ENCODE measurements at places on chromosomes 12 and 14.

GRCh38 chr14:90547968-90548367 lies 151.1 kb downstream of the CALM1 start:
- no peak for DNase-seq

- no peak for DNase-seq
Measured at GRCh38 chr14:50022661-50023060, 93.7 kb downstream of the VCPKMT start.

DNA sequence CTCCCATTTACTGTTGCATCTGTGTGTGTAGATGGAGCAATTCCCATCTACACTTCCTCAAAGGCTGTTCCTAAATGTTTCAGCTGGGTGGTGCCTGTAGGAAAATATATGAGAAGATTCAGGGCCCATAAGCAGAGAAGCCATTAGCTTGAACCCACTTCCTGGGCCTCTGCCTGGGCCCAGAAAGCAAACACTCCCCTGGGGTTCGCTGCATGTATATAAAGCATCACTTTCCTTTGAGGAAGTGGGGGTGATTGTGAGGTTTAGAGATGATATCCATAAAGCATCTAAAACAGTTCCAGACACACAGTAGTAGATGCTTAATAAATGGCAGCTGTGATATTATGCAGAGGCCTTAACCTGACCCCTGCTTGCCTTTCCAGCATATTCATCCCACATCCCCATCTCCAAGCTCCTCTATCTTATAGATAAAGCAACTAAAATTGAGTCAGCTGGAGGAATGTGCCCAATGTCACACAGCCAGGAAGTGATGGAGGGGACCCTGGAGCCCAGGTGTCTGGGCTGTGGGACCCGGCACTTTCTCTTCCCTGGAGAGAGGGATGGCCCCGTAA lies 280.0 kb upstream of the CRY1 start:
- DNase-seq, result no peak

DNA sequence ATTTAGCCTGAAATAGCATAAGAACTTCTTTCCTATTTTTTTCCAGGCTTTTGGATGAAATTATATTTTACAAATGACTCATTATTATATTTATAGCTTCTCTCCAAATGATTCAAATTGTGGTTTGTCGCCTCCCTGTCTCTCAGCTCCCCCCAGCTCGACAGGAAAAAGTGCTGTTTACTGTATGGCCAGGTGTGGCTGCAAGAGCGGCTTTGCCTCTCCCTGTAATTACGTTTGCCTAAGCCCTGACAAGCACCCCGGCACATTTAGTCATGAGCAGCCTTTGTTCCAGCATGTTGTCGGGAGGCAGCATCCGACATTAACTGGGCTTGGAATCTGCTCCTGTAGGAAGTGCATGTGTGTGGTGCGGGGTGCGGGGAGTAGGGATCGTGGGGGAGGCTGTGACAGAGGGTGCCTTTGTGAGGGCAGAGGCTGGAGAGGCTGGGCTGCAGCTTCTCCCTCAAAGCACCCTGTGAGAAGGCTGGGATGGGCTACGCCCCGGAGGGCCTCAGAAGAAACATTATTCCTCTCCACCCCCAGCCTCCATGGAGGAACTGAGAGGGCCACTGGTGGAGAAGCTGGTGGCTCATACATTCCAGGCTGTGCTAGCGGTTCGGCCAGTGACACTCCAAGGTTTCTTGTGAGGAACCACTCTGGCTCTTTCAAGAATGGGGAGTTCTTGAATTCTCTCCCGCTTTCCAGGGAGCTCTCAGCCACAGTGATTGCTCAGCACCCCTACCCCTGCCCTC lies 42.1 kb upstream of the CTDSP2 start:
- no peak for DNase-seq

DNA sequence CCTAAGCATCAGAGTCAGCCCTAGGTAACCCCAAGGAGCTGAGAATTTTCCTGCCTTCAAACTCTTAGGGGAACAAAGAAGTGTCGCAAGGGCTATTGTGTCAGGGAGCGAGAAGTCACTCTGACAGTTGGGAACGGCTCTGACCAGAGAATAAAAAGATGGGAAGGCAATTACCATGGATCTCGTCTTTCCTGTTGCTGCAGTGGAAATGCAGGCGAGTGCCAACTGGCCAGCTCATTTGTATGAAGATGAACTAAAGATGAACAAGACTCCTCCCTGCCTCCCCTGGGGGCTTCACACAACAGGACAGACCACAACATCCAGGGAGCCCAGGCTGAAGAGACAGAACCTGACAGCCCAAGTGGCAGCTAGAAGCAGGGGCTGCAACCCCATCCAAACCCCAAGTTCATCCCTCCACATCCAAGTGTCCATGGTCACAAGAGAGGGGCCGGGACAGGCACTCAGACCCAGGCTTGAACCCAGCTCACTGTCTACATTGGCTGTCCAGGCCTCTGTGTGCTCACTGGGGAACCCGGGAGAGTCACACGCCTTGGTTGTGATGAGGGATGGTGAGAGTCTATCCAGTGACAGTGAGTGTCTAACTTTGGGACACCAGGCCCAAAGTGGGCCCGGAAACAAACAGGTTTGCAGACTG lies 322.4 kb downstream of the BCL11B start:
- no peak for DNase-seq

DNA sequence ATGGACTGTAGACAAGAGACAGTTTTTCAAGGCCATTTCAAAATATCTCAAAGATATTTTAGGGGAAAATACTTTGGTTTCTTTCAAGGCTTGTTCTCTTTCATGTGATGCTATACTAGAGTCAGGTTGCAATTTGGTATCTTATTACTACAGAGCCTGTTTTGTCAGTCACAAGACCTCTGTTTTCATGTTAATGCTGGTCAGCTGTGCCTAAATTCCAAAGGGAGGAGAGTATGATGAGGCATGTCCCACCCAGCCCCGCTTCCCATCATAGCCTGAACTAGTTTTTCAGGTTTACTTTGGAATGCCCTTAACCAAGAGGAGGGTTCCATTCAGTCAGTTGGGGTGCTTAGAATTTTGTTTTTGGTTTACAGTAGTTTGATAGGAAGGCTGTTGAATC lies 52.6 kb downstream of the GPHB5 start:
- no peak for DNase-seq

DNA sequence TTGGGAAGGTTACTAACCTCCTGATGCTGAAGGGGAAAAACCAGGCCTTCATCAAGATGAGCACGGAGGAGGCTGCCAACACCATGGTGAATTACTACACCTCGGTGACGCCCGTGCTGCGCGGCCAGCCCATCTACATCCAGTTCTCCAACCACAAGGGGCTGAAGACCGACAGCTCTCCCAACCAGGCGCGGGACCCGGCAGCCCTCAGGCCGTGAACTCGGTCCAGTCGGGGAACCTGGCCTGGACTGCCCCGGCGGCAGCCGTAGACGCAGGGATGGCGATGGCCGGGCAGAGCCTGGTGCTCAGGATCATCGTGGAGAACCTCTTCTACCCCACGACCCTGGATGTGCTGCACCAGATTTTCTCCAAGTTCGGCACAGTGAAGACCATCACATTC lies 133.0 kb upstream of the FUT8 start:
- DNase-seq, result no peak

- DNase-seq, result peak; percentile 33
Measured at GRCh38 chr12:104957719-104958000, 430 bp downstream of the SLC41A2 start.

- no peak for DNase-seq
Measured at GRCh38 chr12:122875590-122876220, 20.2 kb downstream of the VPS37B start.

DNA sequence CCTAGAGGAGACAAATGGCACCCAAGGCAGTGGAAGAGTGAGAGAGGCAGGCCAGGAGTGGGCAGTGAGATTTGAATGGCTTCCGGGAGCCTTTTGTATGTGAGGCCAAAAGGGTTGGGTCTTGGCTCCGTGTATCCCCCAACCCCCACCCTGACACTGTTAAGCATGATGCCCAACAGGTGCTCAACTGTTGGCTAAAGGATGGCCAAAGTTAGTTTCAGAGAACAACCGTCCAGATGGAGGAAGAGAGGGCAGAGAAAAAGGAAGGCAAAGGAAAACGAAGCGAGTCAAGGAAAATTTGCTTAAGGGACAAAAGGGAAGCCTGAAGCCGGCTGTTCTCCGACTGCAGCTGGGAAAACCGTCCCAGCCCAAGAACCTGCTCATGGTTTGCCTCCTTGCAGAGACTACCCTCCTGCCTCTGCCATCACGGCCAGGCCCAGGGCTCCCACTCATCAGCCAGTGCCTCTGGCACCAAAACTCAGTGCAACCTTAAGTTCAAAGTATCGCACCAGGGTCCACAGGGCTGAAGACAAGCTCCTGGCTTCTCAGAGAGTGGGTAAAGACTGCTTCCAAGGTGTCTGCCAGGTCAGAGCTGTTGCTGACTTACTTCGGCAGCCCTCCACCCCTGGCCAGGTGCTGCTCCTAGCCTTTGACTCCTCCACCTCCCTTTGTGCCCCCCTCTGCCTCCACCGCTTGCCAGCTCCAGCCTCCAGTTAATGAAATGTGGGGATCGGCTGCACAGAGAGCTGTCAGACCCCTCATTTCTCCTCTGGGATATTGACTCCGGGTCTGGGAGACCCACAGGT lies 4.2 kb upstream of the C1QL4 start:
- DNase-seq, result no peak

- DNase-seq, result no peak
Measured at GRCh38 chr12:52950553-52950952, 1.6 kb downstream of the KRT18 start.

GRCh38 chr12:91892081-91892855 lies 253.4 kb downstream of the BTG1 start:
- DNase-seq, result no peak

DNA sequence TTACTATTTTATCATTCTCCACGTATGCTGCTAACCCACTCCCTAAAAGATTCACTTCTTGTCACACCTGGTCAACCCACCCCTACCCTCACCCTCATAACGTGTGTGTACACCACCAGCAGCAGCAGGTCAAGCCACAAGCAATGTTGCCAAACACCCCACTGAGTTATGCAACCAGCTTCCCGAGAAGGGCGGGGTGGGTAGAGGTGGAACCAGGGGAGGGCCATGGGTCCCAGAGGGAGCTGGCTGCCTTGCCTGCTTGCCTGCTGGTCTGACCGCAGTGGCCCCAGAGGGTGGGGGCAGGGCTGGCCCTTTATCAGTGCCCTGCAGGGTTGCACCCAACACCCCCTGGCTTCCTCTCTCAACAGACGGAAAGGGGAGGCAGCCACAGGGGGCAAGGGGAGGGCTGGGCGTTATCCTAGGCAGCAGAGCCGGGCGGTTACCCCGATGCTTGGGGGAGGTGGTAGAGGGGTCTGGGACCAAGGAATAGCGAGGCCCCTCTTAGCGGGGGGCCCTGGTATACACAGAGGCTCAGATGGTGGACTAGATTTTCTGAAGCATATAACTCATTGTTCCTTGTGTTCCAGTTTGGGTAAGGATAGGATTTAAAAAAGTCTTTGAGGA lies 3.5 kb upstream of the NFE2 start:
- peak; percentile 44 for DNase-seq

- peak; percentile 78 for DNase-seq
Measured at GRCh38 chr12:48996794-48997718, 2.1 kb downstream of the DDN start.

GRCh38 chr12:57213058-57213715 lies 3.4 kb upstream of the NXPH4 start:
- DNase-seq, result peak; percentile 87

GRCh38 chr12:48817873-48818830 lies at the start of gene CACNB3:
Gene CACNB3 (plus strand): TSS chr12:48818496. CDS start chr12:48818930, 434 bp downstream.
- peak; percentile 72 for DNase-seq

DNA sequence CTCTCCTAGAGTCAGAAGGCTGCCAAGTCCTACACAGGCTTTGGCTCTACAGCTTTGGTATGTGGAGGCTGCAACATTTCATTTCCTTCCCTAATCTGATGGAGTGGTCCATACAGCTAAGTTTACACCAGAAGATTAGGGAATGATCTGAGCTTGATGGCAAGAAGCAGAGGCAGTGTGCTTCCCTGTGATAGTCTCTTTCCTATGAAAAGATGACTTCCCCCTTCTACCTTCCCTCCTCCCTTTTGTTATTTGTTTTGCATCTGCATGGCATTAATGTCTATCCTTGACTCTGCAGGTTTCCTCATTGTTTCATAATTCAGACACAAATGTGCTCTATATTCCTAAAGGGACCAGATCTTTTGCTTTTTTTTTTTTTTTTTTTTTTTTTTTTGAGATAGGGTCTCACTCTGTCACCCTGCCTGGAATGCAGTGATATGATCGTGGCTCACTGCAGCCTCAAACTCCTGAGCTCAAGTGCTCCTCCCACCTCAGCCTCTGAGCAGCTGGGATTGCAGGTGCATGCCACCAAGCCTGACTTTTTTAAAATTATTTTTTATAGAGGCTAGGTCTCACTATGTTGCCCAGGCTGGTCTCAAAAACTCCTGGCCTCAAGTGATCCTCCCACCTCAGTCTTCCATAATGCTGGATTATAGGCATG lies 76.3 kb downstream of the GRIP1 start:
- DNase-seq, result no peak

GRCh38 chr12:105235281-105235731 lies 668 bp downstream of the APPL2 start:
- no peak for DNase-seq

DNA sequence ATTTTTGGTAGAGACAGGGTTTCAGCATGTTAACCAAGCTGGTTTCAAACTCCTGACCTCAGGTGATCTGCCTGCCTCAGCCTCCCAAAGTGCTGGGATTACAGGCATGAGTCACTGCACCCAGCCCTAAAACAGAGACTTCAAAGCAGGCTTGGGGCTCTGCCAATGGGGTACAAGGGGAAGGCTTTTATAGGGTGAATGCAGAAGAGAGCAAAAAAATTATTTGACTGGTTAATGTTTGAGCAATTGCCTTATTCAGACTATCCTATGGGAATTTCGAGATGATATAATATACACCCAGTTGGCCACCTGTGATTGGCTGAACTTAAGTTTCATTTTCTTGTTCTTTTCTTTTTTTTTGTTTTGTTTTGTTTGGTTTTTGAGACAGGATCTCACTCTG lies 31.5 kb upstream of the ACTN1 start:
- no peak for DNase-seq

DNA sequence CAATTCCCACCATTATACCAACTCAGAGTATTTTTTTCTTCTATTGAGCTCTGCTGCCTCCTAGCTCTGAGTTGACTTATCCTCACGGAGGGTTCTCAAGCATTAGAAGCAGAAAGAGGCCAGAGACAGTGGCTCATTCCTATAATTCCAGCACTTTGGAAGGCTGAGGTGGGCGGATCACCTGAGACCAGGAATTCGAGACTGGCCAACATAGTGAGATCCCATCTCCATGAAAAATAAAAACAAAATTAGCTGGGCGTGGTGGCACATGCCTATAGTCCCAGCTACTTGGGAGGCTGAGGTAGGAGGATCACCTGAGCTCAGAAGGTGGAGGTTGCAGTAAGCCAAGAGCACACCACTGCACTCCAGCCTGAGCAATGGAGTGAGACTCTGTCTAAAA lies 21.0 kb downstream of the HPD start:
- no peak for DNase-seq

GRCh38 chr12:50936821-50937530 lies 15.4 kb upstream of the HIGD1C start:
- DNase-seq, result no peak

DNA sequence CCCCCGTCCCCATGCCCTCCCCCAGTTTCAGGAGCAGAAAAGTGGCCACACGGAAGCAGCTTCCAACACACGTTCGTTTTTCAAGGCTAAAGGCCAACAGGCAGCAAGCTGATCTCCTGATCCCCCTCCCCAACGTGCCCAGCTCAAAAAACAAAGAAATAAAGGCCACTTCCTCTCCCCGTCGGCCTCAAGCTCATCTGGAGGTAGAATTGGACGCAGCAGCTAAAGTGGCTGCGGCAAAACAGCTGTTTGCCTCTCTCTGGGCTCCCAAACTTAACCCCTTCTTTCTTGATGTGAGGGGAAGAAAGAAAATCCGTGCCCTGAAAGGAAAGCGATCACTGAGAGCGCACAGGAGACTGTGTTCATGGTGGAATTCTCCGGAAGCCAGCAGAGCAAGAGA lies 66.3 kb downstream of the SCARB1 start:
- DNase-seq, result no peak
